Effector CD4-positive, alpha-beta T cell (primary cell): ENCODE measurements at places on chromosomes 6 and 20.

- DNase-seq, result no peak
Observed at GRCh38 chr6:6678811-6679210, 90.3 kb downstream of the LY86 start.

- no peak for DNase-seq
Observed at GRCh38 chr20:46677608-46678007, 11.6 kb downstream of the TP53RK start.

DNA sequence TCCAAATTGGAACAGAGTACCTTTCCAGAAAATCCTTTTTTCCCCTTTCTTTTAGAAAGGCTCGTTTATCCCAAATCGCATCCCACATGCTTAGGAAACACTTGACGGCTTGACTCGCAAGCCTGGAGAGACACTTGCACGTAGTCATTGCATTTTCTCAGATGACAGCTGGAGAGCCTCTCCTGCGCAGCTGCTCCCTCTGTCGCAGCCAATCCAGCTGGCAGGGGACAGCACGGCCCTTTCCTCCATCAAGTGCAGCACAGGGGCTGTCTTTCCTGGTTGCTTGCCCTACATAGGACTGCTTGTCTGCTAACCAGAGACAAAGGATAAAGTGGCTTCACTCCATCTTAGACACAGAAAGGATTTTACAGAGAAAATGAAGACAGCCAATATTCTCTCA, 77.6 kb upstream of the RGS17 start:
- no peak for DNase-seq

- DNase-seq, result no peak
Observed at GRCh38 chr20:38590676-38591473, 9.9 kb downstream of the ADIG start.

DNA sequence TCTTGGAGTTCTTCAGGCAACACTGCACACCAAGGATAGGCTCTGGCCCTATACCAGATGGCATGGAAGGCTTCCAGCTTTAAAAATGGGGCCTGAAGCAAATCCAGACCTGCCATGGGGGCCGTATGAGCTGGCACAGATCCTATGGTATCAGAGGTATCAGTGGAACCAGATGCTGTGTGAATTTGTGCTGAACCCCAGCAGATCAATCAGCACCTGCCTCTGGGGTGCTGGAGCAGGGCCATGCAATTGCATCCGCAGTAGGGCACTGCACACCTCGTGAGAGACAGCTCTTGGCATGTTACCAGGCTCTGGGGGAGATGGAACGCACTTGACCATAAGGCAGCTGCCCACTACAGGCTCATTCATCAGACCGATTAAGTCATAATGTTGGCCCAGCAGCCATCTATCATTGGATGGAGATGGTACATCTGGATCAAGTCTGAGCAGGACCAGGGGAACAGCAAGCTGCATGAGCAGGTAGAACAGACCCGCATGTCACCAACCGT, 221.5 kb downstream of the MYLK4 start:
- no peak for DNase-seq

GRCh38 chr6:36920049-36920448, 34.3 kb downstream of the C6orf89 start:
- no peak for DNase-seq

- no peak for DNase-seq
Observed at GRCh38 chr6:129320892-129321291, 389.1 kb downstream of the ARHGAP18 start.

GRCh38 chr6:28585335-28585734, 59.7 kb downstream of the GPX5 start:
- DNase-seq, result no peak

DNA sequence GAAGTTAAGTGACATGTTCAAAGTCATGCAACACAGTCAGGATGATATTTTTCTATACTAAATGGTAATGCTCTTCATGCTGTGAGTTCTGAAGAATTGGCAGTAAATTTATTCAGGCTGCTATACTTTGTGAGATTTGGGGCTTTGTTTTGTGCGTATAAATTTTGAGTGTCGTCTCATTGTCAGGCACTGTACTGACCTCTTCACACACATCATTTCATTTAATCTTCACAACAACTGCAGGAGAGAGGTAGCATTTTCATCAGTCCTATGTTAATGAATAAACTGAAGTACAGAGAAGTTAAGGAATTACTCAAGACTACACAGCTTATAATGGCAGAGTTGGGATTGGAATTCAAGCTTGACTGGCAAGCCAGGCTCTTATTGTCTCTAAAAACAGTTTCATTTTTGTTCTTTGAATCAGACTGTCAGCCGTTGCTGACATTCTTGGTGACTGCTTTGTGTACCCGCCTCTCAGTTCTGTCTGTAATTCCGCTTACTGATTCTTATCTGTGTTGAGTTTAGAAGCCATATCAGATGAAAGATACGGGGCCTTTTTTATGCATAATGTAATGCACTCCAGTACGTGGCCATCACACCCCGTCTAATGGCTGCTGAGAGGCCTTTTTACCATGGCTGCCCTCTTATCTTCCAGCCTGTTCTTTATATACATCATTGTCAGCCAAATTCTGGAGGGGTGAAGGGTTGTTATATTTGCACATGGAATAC, 274.9 kb downstream of the UTRN start:
- peak; percentile 5 for DNase-seq

- no peak for DNase-seq
Observed at GRCh38 chr20:53837126-53837826, 233.1 kb downstream of the BCAS1 start.

- no peak for DNase-seq
Observed at GRCh38 chr6:140825731-140826130, 1307.0 kb upstream of the GJE1 start.

DNA sequence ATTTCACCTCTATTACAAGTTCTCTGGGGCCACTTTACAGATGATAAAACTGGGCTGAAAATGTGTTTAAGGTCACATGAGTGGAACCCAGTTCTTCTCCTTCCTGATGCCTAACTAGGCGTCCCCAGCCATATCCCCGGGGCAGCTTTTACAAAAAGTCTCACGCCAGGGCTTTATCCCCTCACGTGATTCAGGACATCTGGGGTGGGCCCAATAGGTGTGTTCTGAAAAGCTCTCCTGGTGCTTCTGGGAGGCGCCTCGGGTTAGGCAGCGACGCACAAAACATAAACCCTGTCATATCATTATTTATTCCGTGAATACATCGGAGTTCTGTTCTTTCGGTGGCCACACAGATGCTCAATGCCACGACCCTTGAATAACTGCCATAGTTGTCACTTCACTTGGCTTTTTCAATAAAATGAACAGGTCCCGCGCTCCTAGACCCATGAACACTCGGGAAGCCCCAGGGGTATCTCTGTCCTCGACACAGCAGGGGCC, 32.1 kb downstream of the SF3B5 start:
- no peak for DNase-seq

- DNase-seq, result no peak
Observed at GRCh38 chr20:16407251-16408067, 165.8 kb downstream of the KIF16B start.

GRCh38 chr6:36170704-36171103, 25.8 kb upstream of the BRPF3 start:
- no peak for DNase-seq

GRCh38 chr6:149419696-149420404, 19.8 kb downstream of the SUMO4 start:
- DNase-seq, result no peak

- no peak for DNase-seq
Observed at GRCh38 chr6:126039284-126039683, 52.9 kb downstream of the TRMT11 start.

- DNase-seq, result no peak
Observed at GRCh38 chr20:1229541-1229940, 3.7 kb downstream of the RAD21L1 start.

GRCh38 chr6:5214570-5215052, 46.1 kb downstream of the LYRM4 start:
- no peak for DNase-seq

DNA sequence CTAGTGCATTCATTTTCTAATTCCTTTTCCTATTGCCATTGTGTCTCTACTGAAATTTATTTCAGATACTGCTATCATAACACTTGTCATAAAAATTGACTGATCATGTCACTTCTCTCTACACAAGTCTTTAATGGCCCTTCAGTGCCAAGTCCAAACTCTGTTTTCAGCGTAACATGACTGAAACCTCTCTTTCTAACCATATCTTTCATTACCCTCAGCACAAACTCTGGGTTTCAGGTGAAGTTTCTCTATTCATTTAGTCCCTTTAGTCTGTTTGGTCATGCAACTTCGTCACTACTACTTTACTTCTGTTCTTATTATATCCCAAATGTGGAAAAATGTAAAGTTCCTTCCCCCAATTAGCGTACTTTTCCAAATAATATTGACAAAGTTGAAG, 234.9 kb downstream of the OGFRL1 start:
- DNase-seq, result no peak

DNA sequence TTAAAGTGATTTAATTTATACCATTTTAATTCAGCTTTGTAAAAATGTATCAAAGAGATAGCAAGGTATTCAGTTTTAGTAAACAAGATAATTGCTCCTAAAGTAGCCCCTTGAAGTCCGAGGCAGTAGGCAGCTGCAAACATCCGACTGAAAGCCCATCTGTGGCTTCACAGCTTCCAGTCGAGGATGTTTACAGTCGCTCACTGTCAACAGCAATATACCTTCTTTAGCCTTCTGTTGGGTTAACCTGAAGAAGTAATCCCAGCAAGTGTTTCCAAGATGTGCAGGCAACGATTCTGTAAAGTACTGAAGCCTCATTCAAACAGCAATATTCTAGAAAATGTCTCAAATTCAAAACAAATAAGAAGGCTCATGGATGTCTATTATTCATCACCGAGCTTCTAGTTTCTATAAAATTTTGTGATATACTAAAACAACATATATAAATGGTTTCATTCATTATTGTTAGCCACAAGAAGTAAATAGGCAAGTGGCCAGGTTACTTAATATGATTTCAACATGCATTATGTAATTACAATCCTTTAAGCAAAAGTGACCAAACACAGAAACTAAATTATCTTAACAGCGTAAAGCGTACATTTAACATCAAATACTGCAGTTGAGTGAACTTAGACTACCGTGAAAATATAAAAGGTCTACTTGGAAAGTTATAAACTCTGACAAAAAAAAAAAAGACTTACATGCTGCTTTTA, 115.0 kb downstream of the OGFRL1 start:
- no peak for DNase-seq

DNA sequence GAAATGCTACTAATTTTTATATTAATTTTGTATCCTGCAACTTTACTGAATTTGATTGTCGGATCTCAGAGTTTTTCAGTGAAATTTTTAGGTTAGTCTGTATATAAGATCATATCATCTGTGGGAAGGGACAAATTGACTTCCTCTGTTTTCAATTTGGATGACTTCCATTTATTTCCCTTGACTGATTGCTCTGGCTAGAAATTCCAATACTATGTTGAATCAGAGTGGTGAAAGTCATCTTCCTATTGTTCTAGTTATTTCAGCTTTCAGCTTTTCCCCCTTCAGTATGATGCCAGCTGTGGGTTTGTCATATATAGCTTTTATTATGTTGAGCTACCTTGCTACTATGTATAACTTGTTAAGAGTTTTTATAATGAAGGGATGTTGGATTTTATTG, 771.2 kb downstream of the KIF16B start:
- no peak for DNase-seq

GRCh38 chr6:104705095-104705707, 154.5 kb downstream of the HACE1 start:
- DNase-seq, result peak; percentile 8
